ENCODE measurements at places on chromosomes 2 and 18. TPM values are rescaled to one million over a fixed set of nuclear protein-coding genes. Genes with fewer than 3 reads are reported as not detected.

GRCh38 chr18:29241199-29241598 lies 1064.3 kb upstream of the CDH2 start:
- H3K36me3 ChIP-seq: no peaks in the 10 kb centered on the region
- no peak overlapping the region for H3K4me3 ChIP-seq
- H3K27ac ChIP-seq: no peak overlapping the region
- no peak for DNase-seq

DNA sequence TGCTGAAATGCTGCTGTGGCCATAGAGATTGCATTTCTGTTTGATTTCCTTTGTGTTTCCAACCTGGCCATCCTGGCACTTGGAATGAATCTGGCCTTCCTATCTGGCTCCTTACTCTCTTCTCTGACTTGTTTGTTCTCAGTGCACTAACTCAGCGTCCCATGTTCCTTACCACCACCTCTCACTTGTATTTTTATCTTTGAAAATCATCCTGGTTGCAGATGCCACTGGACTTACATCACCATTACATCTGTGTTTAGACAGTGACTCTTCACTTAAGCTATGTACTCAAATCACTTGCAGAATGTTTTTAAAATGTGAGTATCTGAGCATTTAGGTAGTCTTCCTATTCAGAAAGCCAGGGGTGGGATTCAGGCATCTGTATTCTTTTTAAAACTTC lies 239.5 kb downstream of the WDR7 start:
- no peaks in the 10 kb centered on the region for H3K27me3 ChIP-seq
- no peaks in the 10 kb centered on the region for H3K36me3 ChIP-seq
- H3K27ac ChIP-seq: no peak overlapping the region
- no peak overlapping the region for H3K4me3 ChIP-seq

GRCh38 chr18:75204732-75205513 lies 4.0 kb downstream of the PTGR3 start:
- DNase-seq: peak; percentile 38
- no peaks in the 10 kb centered on the region for H3K36me3 ChIP-seq
- no peak overlapping the region for H3K27ac ChIP-seq
- peaks cover 26% of the 10 kb centered on the region for H3K4me1 ChIP-seq
- H3K27me3 ChIP-seq: peaks cover 87% of the 10 kb centered on the region
- peak overlapping the region; percentile 28 for H3K4me3 ChIP-seq

DNA sequence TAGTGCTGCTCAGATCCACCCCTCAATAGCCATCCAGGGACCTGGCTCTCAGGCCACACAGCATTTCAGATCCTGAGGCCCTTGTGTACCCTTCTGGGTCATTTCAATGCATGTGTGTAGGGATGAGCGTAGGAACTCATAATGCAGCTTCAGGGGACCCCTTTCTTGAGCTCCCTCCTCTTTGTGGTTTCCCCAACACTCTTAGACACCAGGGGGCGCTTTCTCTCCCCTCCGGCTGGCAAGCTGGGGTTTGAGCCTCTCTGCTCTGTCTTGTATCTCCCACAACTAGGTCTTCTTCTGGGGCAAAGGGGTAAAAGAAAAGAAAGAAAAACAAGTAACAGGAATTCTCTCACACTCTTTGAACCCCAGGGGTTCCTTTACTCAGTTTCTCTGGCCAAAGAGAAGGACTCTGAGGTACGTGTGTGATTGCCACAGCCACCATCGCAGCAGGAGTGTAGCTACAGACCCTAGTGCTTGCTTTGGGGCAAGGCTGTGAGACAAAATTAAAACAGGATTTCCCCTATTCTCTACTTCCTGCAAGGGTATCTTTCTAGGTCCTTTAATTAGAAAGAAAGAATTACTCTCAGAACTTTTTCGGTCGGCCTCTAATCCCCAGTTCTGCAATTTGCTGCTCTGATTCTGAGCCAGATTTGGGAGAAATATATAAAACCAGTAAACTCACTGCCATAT lies 38.0 kb downstream of the CABYR start:
- peaks cover 5% of the 10 kb centered on the region for H3K4me1 ChIP-seq
- H3K27me3 ChIP-seq: no peaks in the 10 kb centered on the region
- no peaks in the 10 kb centered on the region for H3K36me3 ChIP-seq
- H3K4me3 ChIP-seq: no peak overlapping the region

- H3K36me3 ChIP-seq: no peaks in the 10 kb centered on the region
- DNase-seq: no peak
- no peak overlapping the region for H3K4me3 ChIP-seq
- H3K4me1 ChIP-seq: peaks cover under 1% of the 10 kb centered on the region
- H3K27ac ChIP-seq: no peak overlapping the region
Observed at GRCh38 chr2:162063899-162064298, 10.1 kb downstream of the DPP4 start.

DNA sequence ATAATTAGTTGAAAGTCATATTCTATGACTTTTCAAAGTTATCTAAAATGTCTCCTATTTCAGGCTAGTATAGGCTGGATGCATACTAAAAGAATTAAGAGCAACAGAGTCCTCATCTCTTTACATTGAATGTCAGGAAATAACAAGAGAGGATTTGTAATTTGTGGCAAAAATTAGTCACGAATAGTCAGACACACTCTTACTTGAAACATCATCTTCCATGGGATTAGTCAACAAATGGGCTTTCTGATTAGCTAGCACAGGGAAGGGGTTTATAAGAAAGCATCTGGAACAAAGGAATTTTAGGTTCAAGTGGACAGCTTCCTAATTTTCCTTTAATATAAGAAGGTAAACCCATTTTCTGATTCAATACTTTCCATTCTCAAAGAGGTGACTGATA lies 330.3 kb upstream of the MEX3C start:
- DNase-seq: no peak
- no peaks in the 10 kb centered on the region for H3K4me1 ChIP-seq
- H3K4me3 ChIP-seq: no peak overlapping the region
- H3K27me3 ChIP-seq: no peaks in the 10 kb centered on the region
- no peaks in the 10 kb centered on the region for H3K36me3 ChIP-seq

- no peaks in the 10 kb centered on the region for H3K4me1 ChIP-seq
- H3K4me3 ChIP-seq: no peak overlapping the region
- no peaks in the 10 kb centered on the region for H3K27me3 ChIP-seq
- no peak for DNase-seq
Observed at GRCh38 chr18:44541781-44542180, 138.9 kb upstream of the SETBP1 start.

GRCh38 chr2:120509991-120510735 lies 164.2 kb downstream of the INHBB start:
- DNase-seq: no peak
- H3K27me3 ChIP-seq: peaks cover 54% of the 10 kb centered on the region
- no peak overlapping the region for H3K27ac ChIP-seq
- H3K4me3 ChIP-seq: no peak overlapping the region
- peaks cover 8% of the 10 kb centered on the region for H3K4me1 ChIP-seq

DNA sequence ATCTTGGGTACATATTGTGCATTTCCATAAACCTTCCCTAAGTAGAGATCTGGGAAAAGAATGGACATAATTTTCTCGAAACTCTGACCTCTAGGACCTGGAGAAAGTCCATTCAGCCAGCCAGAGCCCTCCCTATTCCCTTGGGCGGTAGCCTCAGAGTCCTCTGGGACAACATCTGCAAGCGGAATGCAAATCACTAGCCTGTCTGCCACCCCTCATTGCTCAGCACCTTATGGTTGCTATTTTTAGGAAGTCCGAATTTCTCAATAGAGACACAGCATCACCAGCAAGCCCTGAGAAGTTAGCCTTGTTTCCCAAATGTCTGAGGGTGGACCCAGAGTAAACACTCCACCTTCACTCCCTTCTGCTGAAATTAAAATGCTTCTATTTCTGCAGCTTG lies 17.6 kb upstream of the CD28 start:
- H3K27ac ChIP-seq: no peak overlapping the region
- peaks cover 7% of the 10 kb centered on the region for H3K4me1 ChIP-seq
- no peak overlapping the region for H3K4me3 ChIP-seq
- no peaks in the 10 kb centered on the region for H3K36me3 ChIP-seq

- no peaks in the 10 kb centered on the region for H3K4me1 ChIP-seq
- peaks cover 10% of the 10 kb centered on the region for H3K36me3 ChIP-seq
- H3K4me3 ChIP-seq: no peak overlapping the region
- no peak for DNase-seq
- H3K27me3 ChIP-seq: no peaks in the 10 kb centered on the region
- no peak overlapping the region for H3K27ac ChIP-seq
Observed at GRCh38 chr18:62569081-62569655, 46.3 kb downstream of the ZCCHC2 start.

DNA sequence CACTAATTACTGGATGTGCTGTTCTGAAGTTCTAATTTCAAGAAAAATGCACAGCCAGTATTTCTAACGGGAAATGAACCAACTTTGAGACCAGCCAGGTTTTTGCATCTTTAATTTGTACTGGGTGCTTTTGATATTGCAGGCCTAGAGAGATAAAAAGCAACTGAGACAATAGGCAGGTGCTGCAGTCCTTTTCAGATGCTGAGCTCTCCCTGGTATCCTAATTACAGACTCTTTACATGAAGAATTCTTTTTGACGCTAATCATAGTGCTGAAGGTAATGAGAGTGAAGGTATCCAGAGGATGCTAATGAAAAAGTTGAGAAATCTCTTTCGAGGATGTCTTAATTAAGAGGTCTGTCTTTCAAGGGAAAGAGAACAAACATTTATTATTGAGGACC lies 85.1 kb downstream of the SERPINB8 start:
- peaks cover 5% of the 10 kb centered on the region for H3K4me1 ChIP-seq
- no peaks in the 10 kb centered on the region for H3K27me3 ChIP-seq
- H3K4me3 ChIP-seq: no peak overlapping the region
- no peak overlapping the region for H3K27ac ChIP-seq
- no peak for DNase-seq

DNA sequence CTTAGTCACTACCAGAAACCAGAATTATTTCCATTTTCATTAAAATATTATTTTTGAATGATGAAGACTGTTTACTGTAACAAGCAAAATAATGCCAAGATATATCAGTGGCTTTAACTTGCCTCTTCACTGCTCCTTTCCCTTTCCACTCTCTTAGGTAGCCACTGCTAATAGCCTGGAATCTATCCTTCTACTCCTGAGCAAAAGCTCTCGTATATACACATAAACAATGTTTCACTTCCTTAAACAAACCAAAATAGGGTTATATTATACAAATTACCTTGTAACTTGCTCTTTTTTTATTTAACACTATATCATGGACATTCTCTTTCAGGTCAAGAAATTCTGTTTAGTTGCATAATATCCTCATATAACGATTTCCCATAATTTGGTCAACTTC lies 20.8 kb downstream of the IMMT start:
- no peak for DNase-seq
- H3K4me1 ChIP-seq: no peaks in the 10 kb centered on the region

DNA sequence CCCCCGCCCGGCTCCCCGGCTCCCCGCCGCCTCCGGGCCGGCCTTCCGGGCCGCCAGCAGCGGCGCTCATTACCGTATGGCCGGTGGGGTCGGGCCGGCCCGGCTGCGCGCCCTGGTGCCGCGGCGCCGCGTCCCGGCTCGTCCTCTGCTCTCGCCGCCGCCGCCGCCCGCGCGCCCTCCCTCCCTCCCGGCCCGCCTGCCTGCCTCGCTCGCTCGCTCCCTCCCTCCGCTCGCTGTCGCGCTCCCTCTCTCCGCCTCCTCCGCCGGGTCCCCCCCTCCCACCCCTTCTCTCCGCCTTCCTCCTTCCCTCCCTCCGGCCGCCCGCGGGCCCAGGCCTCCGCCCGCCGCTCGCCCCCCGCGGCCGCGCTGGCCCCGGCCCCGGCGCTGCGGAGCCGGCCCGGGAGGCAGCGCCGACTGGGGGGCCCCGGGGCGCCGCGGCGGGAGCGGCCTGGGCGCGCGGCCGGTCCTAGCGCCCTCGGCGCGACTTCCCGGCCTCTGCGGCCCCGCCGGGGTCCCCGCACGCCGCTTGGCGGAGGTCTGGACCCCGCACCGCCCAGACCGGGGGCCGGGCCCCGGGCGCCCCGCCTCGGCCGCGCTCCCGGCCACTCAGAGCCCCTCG lies at the start of gene DNMT3A:
DNMT3A (minus strand) TSS at position 173 of the 619 bp plus-strand sequence. CDS start 27,941 bp downstream, outside the sequence.
- H3K36me3 ChIP-seq: no peaks in the 10 kb centered on the region
- H3K4me3 ChIP-seq: peak within 1 kb of the TSS; percentile 54
- peak; percentile 77 for DNase-seq
- no peak within 1 kb of the TSS for H3K27ac ChIP-seq
- peaks cover 9% of the 10 kb centered on the region for H3K4me1 ChIP-seq

DNA sequence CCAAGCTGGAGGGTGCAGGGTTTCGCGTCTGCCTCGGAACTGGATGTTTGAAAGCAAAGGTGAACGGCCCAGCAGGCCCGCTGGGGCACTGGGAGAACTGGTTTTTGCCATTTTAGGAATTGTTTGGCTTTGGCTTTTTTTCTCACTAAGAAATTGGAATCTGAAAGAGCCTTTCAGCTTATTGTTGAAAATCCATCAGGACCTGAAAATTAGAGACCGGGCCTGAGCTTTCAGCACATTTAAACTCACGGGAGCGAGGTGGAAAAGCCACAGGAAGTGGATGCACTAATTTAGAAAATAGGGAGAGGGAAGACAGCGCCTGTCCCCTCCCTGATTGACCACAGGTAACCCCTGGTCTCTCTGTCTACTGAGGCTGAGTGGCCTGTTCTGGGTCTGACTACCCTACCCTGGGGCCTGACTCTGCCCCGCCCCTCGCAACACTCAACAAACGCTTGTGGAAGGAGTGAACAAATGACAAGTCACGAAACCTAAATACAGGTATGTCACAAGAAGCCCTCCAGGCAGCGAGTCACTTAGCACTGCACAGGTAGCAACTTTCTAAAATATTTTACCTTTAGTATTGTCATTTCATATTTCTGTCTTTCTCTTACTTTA lies 100.3 kb upstream of the MBOAT2 start:
- H3K4me1 ChIP-seq: peaks cover 16% of the 10 kb centered on the region
- H3K27ac ChIP-seq: no peak overlapping the region
- no peak overlapping the region for H3K4me3 ChIP-seq
- DNase-seq: no peak
- H3K36me3 ChIP-seq: no peaks in the 10 kb centered on the region
- H3K27me3 ChIP-seq: no peaks in the 10 kb centered on the region

GRCh38 chr2:168169097-168169745 lies 78.2 kb downstream of the STK39 start:
- no peak for DNase-seq
- H3K27me3 ChIP-seq: no peaks in the 10 kb centered on the region
- H3K36me3 ChIP-seq: no peaks in the 10 kb centered on the region

HOXD3 gene
- not detected for total RNA-seq

SLC8A1 gene
- total RNA-seq: 9.6 TPM

MRO gene
- total RNA-seq: not detected

ACYP2 gene
- 10.4 TPM for total RNA-seq

CDKL4 gene
- not detected for total RNA-seq

CD28 gene
- not detected for total RNA-seq

GORASP2 gene
- 38.3 TPM for total RNA-seq

TRIM43 gene
- total RNA-seq: not detected

Measured in neural progenitor cell (in vitro differentiated cells).